Activated CD4-positive, CD25-positive, alpha-beta regulatory T cell treated with anti-CD3 and anti-CD28 coated beads, Interleukin-2, amount 50 U/mL, for 16 hours (primary cell): ENCODE measurements at places on chromosomes 12 and 14.

DNA sequence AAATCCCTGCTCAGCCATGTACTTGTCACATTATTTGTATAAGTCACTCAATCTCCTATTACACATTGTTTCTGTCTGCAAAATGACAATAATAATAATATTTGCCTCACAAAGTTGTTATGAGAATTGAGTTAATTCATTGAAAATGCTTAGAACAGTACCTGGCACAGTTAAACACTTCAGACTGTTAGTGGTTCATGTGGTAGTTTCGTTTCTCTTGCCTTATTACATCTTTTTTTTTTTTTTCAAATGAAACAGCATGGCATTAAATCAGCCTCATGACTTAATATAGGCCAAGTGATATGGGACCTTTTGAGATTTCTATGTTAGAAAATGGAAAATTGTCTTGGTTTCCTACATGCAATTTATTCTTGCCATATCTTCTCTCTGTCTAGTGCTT lies 71.0 kb upstream of the CRY1 start:
- no peak for DNase-seq

GRCh38 chr12:39319180-39319579 lies 123.7 kb downstream of the KIF21A start:
- DNase-seq = no peak

DNA sequence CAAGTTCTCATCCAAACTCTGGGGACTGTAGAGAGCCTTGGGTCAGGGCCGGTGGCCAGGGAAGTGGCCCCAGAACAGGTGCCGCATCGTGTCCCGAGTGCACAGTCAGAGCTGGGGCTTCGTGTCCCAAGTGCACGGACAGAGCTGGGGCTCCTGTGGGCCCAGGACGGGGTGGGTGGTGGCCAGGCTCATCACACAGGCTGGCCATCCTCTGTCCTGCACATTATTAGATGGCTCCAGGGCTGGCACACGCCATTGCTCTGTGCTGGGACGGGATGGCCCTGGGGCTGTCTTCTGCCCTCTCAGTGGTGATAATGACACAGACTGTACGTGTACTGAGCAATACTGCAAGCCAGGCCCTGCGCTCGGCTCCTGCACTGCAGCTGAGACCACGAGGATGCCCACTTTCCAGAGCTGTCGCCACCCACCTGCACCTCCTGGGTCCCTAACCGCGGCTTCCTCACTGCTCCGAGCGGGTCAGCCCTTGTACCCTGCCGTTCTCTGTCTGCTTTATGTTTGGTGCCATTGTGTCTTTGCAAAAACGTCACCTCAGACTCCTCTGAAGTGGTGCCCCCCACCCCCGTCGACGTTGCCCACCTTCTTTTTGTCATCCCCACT lies 1.9 kb downstream of the FBRSL1 start:
- no peak for DNase-seq

DNA sequence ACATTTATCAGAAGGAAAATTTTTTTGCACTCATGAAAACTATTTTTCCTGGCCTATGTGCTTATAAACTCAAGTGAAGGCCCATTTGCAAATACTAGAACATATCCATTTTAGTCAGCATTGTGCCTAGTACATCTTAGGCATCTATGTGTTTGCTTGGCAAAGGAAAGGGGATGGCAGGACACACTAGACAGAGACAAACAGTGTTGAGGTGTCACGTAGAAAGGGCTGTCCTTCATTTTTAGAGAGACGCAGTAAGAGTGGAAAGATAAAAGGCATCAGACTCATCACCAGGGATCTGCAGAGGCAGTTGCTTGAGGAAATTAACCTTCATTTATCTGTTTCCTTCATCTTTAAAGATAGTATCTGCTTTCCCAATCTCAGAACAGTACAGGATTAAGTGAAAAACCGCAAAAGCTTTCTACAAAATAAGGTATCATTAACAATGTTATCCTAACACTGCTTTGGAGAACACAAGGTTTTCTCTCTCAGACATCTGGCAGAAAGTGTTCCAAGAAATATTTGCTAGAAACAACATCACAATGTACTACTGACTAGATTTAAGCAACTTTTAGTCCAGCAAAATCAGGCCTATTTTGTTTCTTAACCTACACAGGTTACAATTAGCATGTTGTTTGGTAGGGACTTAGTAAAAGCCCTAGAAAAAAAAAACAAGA lies 2.0 kb downstream of the YBX3 start:
- no peak for DNase-seq

- DNase-seq = no peak
Measured at GRCh38 chr14:59044707-59045106, 143.8 kb upstream of the DAAM1 start.

DNA sequence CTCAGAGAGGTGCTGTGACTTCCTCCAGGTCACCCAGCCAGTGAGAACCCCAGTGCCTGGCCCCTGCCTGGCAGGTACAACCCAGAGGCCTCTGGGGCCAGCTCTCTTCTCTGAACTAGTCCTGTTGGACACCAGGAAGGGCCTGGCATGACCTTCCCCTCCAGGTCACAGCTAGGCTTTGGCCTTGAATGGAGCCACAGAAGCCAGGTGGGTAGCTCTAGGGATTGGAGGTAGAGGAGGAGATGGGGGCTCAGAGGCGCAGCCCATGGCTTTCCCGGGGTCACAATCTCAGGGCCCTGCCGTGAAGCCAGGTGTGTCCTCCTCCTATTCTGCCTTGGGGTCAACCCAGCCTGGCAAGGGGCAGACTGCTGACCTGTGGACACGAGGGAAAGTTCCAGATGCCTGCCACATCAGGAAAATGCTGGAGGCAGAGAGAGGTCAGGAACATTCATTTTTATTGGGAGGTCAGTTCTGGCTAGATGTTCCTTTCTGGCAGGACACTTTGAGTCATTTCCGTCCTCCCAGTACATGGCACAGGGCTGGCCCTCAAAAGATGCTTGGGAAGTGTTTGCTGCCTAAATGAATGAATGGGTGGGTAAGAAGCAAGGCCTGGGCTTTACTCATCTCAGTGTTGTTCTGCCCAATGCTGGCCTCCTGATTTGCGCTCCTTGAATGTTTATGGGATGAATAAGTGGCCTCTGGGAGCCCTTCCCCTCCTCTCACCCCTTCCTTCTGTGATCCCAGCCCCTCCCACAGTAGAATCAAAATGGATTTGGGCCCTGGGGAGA lies 25.4 kb downstream of the FAM222A start:
- no peak for DNase-seq

- no peak for DNase-seq
Measured at GRCh38 chr12:132052196-132052932, 91.8 kb downstream of the DDX51 start.

DNA sequence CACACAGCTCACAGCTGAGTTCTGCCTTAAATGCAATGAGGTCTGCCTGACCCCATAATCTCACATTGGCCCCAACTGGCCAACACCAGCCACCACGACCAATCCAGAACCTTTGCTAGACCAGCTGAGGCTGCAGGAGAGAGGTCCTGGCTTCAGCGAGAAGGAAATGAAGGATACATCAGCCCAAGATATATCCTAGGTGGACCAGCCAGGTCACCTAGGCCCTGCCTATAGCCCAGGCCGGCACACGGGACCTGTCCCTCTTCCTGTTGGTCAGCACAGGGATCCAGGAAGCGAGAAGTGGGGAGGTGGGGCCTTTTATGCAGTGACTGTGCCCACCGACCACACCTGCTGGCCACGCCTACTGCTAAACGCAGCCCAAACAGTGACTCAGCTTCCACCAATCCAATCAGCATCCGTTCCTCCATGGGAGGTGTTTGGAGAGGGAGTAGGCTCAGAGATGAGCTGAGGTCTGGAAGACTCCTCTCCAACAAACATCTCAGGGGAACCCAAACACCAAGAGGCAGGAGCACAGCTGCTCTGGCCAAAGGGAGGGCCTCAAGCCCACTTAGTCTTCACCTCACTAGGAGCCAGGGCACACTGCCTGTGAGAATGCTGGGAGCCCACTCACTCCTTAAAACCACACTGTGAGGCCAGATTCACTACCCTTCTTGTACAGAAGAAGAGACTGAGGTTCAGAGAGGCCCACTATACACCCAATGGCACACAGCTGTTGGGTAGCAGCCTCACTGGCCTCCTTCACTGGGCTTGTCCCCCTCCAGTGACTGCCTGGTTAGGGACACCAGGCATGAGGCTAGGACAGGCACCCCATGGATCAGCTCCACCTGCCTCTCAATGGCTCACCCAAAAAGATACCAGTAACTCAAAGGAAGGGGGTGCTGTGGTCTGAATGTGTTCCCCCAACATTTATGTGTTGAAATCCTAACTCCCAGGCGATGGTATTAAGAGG lies 51.3 kb upstream of the PPP2R5C start:
- no peak for DNase-seq

- no peak for DNase-seq
Measured at GRCh38 chr12:114166362-114166761, 200.2 kb upstream of the RBM19 start.

- peak; percentile 33 for DNase-seq
Measured at GRCh38 chr14:21917699-21918436, 244.2 kb upstream of the OR4E1 start.

DNA sequence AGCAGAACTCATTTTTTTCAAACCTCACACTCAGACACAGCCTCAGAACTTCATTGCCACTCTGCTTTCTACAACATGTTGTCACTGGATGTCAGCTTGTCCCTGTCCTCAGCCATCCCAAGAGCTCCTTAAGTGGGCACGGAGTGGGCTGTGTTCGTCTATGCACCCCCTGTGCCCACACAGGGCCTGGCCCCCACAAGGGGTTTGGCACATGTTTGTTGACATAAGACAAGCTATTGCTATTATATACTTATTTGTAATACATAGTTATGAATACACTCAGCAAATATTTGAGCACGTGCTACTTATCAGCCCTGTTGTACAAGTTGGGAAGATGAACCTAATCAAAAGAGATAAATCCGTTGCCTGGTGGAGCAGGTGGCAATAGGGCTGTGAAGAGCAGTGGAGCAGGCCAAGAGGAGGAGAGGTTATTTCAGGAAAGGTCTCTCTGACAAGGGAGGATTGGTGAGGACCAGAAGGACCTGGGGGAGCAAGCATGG lies 4.3 kb upstream of the BDKRB1 start:
- DNase-seq = no peak

DNA sequence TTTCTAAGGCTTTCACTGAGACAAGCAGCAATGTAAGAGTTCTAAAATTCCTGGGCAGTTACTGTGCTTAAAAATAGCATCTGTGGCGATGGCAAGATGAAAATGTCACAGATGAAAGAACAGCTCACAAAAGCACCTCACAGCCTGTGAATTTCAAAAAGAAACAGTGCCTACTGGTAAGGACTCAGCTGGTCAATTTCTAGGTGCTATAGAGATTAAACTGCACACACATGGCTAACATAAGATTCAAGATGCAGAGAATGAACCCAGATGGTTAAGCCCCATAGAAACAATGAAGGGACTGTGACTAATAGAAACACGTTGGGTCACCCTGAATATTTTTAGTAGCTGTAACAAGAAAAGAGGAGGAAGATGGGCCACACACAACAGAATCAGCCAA lies 12.0 kb upstream of the IL26 start:
- no peak for DNase-seq

- DNase-seq = no peak
Measured at GRCh38 chr12:128519426-128519825, 252.5 kb downstream of the TMEM132C start.

GRCh38 chr12:43764528-43764927 lies 5.8 kb downstream of the IRAK4 start:
- no peak for DNase-seq

GRCh38 chr14:93044121-93044520 lies 71.6 kb downstream of the ITPK1 start:
- no peak for DNase-seq

DNA sequence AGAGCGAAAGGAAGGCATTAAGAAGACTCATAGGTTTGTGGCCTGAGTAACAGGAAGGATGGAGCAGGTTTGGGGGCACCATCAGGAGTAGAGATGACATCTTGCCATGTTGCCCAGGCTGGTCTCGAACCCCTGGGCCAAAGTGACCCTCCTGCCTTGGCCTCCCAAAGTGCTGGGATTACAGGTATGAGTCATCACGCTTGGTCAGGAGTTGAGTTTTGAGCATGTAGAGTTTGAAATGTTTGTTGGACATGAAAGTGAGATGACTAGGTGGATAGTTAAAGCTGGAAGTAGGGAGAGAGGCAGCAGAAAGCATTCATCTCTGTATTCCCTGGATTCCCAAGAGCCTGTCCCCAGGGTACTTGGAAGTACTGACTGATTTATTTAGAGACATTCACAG lies 112.6 kb downstream of the ERC1 start:
- DNase-seq = no peak

DNA sequence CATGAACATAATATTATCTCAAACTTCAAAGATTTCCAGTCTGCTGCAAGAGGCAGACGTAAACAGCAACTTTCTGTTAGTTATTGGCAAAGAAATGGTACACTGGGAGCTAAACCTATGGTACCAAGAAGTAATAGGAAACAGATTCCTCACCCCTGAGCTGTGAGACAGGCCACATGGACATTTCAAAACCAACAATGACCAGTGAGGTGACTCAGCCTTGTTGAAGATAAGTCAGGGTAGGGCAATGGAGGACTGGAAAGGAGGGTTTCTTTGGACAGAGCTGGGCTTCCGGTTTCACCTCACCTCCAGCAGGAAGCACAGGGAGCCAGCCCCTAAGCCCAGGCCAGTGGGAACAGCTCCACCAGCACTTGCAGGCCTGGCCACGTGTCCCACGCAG lies 1320.5 kb downstream of the AACS start:
- DNase-seq = no peak

GRCh38 chr14:104142946-104143470 lies 4.6 kb downstream of the KIF26A start:
- no peak for DNase-seq

DNA sequence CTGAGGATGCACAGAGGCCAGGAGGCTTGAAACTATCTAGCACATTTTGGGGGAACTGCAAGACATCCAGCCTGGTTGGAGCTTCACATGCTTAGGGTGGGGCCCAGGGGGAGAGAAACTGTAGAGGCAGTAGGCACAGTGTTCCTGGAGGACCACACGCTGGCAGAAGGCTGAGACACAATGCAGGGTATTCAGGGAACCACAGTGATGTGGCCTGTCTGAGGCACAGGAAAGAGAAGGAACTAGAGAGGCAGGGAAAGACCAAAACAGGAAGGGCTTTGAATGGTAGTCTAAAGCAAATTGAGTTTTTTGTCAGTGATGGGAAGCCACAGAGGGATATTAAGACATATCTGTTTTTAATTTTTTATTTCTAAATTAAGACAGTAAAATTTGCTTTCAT lies 100.2 kb upstream of the PRICKLE1 start:
- no peak for DNase-seq

- DNase-seq = no peak
Measured at GRCh38 chr12:14960548-14961465, 594 bp downstream of the ARHGDIB start.
